ENCODE measurements at places on chromosomes 12 and 14.

DNA sequence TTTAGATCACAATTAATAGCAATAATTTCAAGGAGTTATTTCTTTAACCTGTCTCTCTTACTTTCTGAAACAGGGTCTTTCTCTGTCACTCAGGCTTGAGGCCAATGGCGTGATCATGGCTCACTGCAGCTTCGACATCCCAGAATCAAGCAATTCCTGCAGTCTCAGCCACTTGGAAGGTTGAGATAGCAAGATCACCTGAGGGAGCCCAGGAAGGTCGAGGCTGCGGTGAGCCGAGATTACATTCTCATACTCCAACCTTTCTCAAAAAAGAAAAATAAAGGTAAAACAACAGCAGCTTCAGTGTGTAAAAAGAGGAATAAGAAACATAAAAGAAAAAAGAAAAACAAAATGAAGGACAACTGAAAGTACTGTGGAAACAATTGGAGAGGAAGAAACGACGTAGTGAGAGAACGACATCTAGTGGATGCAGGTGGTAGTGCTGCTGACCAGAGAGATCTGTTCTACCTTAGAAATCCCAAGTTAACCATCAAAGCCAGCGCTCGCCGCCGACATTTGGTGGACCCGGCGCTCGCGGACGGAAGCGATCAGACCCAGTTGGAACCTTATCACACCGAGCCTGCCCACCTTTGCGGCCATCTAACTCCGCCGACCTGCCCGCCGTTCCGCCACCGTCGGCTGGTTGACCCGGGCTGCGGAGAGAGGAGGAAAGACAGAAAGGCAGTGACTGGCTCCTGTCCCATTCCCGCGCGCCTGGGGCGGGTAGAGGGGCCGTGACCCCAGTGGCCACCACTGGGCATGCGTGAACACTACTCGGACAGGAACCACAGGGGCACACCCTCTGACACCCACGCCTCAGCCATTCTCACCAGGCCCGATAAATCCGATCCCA lies 196.1 kb downstream of the ALG10 start:
- peak; percentile 37 for DNase-seq

DNA sequence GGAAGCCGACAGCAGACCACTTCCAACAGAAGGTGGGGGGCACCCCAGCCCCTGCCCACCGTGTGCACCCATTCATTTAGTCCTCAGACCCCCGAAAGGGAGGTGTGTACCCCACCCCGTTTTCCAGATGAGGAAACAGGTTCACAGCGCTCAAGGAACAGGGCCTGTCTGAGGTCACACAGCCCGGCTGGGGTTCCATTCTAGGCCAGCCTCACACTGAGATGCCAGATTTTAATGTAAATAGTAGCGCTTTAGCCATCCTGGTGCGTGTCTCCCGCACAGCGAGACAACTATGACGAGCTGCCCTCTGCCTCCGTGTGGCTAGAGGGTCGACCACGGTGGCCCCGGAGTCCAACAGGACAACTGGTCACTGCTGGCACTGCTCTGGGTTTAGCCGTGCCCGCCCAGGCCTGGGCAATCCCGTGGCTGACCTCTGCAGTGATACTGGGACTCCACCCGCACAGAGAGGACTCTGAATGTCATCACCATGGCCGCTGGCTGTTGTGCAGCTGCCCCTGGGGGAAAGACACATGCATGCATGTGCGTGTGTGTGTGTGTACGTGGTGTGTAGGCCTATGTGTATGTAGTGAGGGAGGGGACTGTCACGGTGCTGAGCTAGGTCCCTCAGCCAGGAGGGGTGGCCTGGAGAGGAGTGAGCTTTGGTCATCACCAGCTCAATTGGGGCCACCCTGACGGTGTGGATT lies 31.6 kb downstream of the BEGAIN start:
- no peak for DNase-seq

- no peak for DNase-seq
These were observed 4.2 kb upstream of the FOXJ2 start for GRCh38 chr12:8028267-8028666.

DNA sequence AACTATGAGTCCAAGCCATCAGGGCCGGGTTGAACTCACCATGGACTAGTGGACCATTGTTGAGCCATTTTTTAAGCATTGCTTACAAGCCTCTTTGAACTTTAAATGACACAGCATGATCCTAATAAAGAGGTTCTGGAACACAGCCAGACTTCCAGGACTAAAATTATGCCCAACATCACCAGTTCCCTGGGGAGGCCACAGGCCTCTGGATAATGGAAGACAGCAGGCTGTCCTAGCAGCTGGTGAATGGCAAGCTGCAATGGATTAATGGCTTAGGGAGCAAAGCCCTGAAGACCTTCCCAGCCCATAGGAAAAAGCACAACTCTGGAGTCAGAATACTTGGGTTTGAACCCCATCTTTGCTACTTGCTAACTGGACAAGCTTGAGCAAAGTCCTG lies 71.3 kb downstream of the FLRT2 start:
- no peak for DNase-seq

GRCh38 chr14:80930095-80930494 lies 11.4 kb downstream of the CEP128 start:
- DNase-seq = no peak

DNA sequence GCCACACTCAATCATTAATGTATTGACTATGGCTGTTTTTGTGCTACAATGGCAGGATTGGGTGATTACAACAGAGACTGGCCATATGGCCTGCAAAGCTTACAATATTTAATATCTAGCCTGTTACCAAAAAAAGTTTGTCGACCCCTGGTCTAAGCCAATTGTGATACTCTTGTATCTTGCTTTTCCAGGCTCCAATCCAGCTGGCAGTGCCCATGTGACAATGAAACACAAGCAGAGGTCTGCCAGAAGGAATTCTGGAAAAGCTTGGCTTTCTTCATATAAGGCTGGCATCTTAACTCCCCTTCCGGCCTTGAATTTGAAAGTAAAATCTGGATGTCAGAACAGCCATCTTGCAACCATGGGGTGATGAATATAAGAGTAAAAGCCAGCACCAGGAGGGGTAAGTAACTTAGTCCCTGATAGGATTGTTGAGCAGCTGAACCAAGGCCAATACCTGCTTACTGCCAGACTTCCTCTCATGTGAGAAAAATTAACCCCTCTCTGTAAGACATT lies 458.7 kb downstream of the TMTC2 start:
- no peak for DNase-seq

DNA sequence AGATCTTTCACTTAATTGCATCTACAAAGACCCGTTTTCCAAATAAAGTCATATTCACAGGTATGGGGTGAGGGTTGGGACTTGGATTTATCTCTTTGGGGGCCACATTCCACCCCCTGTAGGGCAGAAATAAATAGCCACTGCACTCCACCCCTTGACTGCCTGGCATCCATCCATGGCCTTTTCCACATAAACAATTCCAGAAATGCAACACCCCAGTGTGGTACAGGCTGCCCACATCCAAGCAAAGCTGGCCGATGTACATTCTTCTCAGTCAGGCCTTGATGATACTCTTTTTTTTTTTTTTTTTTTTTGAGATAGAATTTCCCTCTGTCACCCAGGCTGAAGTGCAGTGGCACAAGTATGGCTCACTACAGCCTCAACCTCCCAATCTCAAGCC lies 12.9 kb downstream of the DGLUCY start:
- no peak for DNase-seq

- DNase-seq = peak; percentile 80
These were observed 47.6 kb downstream of the DCAF5 start for GRCh38 chr14:69105326-69105725.

DNA sequence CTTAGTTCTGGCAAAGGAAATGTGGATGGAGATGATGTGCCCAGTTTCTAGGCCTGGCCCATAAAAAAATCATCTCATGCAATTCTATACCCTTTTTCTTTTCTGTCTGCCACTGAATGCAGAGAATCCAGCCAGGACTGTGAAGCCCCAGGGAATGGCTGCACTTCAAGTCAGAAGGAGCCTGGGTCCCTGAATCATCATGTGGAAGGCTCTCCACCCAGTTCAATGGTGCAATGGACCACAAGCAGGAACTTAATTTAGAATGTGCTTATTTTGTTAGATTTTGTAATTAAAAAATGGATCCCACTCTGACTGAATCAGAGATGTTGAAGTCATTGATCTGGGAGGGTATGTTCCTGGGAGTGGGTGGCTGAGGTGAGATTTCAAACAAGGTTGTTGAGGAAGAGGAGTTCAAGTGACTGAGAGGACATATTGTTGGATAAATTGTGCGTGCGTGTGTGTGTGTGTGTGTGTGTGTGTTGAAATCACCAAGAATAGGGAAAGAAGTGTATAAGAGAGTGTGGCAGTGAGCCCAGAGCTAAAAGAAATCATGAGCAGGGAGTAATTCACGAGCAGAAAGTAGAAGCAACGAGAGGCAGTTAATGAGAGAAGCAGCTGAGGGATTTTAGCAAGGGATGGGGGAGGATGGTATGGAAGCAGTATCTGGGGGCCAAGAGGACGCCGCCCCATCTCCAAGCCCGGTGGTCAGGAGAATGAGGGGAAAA lies 125.4 kb downstream of the TMX1 start:
- peak; percentile 59 for DNase-seq

GRCh38 chr12:11839091-11839641 lies 189.7 kb downstream of the ETV6 start:
- DNase-seq = no peak

GRCh38 chr12:46790066-46790465 lies 35.7 kb downstream of the SLC38A4 start:
- no peak for DNase-seq

DNA sequence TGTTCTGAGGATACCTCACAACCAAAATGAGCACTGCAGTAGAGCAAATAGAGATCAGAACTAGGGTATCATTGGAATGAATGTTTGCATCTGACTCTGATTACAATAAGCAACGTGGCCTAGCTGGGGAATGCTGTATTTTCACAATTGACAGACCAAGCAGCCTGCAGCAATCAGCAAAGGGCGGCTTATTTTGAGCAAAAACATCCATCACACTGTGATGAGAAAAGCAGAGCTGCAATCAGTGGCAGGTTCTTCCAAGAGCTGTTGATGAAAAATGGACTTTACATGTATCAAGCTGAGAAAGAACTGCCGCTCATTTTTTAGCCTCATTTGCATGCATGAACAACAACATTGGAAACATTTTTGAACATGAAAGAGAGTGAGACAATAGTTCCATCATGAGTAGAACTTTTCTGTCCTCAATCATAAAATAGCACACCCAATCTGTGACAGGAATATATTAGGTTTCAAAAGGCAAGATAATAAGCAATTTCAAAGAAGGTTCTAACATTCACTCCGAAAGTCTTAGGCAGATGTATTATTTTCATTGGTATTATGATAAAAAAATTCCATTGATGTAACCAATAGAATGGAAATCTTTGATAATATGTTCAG lies 249.7 kb upstream of the FBXO33 start:
- no peak for DNase-seq

DNA sequence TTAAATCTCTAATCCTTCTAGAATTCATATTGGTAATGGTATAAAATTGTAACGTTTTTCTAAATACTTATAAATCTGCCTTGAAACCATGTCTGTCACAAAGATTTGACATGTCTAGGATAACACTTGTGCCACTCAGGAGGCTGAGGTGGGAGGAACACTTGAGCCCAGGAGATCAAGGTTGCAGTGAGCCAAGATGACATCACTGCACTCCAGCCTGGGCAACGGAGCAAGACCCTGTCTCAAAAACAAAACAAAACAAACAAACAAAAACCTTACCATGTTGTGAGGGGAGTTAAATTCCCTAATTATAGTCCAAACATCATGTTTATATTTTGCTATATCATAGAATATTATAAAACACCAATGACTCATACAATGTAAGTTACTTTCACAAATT lies 317.5 kb upstream of the SOX5 start:
- no peak for DNase-seq

GRCh38 chr12:107373238-107373809 lies 280.0 kb upstream of the CRY1 start:
- DNase-seq = no peak

- DNase-seq = no peak
These were observed 18.7 kb downstream of the XRCC3 start for GRCh38 chr14:103696466-103697071.

GRCh38 chr12:12123036-12123604 lies 52.4 kb downstream of the BCL2L14 start:
- DNase-seq = no peak

GRCh38 chr12:108127654-108128053 lies 1.4 kb upstream of the WSCD2 start:
- no peak for DNase-seq

- no peak for DNase-seq
These were observed 170.4 kb upstream of the HIF1A start for GRCh38 chr14:61524936-61525292.

DNA sequence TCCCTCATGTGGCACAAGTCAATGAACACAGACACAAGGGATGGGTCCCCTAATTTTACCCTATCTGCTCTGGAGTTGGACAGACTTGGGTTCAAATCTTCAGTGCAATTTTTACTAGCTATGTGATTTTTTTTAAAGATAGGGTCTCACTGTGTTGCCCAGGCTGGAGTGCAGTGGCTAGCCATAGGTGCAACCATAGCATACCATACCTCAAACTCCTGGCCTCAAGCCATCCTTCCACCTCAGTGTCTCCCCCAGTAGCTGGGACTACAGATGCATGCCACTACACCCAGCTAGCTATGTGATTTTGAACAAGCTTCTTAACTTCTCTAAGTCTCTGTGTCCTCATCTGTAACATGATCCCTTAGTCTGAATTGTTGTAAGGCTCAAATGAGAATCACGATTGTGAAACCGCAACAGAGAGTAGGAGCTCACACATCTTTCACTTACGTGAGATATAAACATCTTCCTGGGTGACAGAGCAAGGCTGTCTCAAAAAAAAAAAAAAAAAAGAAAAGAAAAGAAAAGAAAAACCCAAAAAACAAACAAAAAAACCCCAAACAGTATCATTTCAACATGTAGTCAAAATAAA lies 4.7 kb downstream of the CALCOCO1 start:
- DNase-seq = no peak

GRCh38 chr12:120833849-120834248 lies 70.3 kb downstream of the SPPL3 start:
- no peak for DNase-seq

- no peak for DNase-seq
These were observed 42.9 kb upstream of the FZD10 start for GRCh38 chr12:130119241-130119861.

GRCh38 chr14:30528119-30528518 lies 30.8 kb upstream of the G2E3 start:
- DNase-seq = no peak

DNA sequence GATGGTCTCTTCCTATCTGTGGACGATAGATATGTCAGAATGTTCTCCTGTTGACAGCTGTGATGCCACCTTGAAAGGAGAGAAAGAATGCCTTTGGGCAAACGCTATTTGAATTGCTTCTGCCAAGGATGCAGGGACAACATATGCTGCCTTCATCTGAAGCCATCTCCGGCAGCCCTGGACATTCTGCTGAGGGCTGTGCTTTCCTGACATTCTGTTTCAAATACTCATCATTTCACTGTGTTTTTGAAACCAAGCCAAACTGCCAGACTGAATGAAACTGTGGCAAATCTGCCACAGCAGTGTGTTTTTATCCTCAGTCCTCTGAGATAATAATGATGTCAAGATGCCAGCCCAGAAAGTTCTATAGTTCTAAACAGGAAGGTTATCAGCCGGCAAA lies 85.8 kb upstream of the BCAT1 start:
- no peak for DNase-seq

GRCh38 chr12:104551-105081 lies 38.0 kb downstream of the IQSEC3 start:
- no peak for DNase-seq

GRCh38 chr14:23079716-23080115 lies 15.2 kb downstream of the ACIN1 start:
- no peak for DNase-seq
